ENCODE measurements at places on chromosomes 12 and 14.

- DNase-seq, result no peak
These were observed 19.6 kb downstream of the PIWIL1 start for GRCh38 chr12:130357241-130357640.

DNA sequence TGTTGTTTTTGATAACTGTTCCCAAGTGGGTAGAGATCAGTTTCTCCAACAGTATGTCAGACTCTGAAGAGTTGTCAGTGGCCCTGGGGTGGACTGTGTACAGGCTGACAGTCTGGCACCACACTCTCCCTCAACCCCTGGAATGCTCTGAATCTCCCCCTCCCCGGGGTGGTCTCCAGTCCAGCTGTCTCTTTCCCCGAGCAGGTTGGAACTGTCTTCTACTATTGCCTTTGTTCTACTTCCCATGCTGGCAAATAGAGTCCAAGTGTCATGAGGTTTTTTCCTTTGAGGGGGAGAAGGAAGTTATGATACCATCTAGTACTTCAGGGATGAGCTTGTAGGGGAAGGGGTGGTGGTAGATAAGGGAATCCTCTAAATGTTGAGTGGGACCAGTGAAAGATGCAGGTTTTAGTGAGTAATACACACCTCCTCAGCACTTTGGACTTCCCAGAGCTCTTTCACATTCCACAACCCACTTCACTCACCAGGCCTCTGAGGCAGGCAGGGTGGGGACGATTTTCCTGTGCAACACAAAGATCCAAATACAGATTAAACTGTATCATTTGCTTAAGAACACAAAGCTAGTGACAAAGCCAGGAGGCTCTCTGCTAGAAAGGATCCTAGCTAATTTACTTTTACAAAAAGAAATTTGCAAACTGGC lies 170.7 kb upstream of the GZMB start:
- DNase-seq, result no peak

DNA sequence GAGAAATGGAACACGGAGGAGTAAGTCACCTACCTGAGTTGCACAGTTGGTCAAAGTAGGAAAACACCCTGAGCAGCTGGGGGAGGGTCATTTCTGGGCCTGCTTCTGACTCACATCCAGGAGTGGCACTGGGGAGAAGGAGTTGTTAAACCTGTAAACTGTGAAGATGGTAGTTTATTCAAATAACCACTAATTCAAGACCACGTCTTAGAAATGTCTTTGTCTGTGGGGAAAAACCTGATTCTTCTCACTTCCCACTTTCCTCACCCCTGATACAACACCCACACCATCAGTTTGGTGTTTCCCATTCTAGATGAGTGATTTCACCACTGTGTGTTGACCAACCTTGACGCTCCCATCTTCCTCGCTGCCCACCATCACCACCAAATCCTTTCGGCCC lies 207.1 kb downstream of the ANO4 start:
- no peak for DNase-seq

DNA sequence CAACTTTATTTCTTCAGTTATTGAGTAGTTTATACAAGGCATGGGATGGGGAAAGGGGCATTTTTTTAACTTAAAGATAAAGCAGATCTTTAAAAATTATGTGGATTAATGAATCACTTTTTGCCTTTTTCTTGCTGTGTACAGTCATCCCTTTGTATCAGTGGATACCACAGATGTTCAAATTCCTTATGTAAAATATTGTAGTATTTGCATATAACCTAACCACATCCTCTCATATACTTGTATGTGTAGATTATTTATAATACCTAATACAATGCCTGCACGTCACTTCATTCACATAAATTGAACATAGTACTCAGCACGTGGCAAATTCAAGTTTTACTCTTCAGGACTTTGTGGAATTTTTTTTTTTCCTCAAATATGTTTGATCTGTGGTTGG lies 66.5 kb upstream of the MON2 start:
- no peak for DNase-seq

DNA sequence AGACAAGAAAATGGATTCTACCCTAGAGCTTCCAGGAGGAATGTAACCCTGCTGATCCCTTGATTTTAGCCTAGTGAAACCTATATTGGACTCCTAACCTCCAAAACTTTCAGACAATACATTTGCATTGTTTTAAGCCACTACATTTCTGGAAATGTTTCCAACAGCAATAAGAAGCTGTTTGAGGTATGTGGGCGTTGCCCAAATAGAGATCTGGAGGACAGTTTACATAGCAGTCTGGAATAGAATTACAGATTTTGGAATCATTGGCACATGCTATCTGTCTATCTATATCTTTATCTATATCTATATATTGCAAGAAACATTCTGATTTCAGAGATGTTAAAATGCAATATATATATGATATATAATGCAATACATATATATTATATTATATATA lies 42.4 kb upstream of the EGLN3 start:
- DNase-seq, result no peak
